Tibial artery (tissue), 4 donors: ENCODE measurements at places on chromosomes 2 and 18.

DNA sequence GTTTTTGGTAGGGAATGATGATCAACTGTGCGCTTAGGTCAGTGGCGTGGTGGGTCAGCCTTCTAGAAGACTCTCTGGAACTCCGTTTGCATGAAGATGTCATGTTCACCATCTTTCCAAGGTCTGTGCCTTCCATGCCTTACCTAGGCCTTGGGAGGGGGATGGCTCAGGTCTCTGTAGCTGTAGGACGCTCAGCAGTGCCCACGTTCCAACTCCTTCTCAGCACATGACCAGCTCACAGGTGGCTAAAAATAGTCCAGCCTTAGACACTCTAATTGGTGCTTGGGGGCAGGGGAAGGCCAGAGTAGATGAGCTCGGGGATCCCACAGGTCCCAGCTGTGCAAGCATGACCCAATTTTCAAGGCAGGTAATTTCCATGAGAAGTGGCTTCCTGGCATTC is 42.3 kb upstream of the TEX51 start:
- no peak overlapping the region for H3K4me3 ChIP-seq
- no peak overlapping the region for H3K27ac ChIP-seq
- no peaks in the 10 kb centered on the region for H3K27me3 ChIP-seq

GRCh38 chr2:101930019-101930418 is 61.7 kb upstream of the IL1R2 start:
- H3K27ac ChIP-seq, result no peak overlapping the region
- H3K27me3 ChIP-seq, result no peaks in the 10 kb centered on the region
- H3K4me3 ChIP-seq, result no peak overlapping the region
- no peaks in the 10 kb centered on the region for H3K4me1 ChIP-seq

DNA sequence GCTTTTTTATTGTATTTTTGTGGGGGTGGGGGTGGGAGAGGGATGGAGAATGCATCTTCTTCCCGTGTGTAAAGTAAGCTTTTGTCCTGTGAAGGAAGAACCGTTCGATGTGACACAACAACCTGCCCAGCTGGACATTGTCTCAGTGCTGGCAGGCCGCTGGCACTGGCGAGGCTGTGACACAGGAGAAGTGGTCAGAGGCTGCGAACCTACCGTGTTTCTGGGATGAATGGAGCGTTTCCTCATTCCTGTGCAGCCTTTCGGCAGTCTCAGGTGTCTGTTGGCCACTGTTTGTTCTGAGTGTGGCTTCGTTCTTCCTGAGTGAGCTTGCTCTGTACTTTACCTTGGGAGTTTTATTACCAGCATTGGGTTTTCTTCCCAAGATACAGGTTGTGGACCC is 8.0 kb downstream of the RAMP1 start:
- H3K4me3 ChIP-seq, result no peak overlapping the region
- H3K27me3 ChIP-seq, result no peaks in the 10 kb centered on the region
- DNase-seq, result peak; percentile 44
- peak overlapping the region; percentile 95 for H3K27ac ChIP-seq
- peaks cover 9% of the 10 kb centered on the region for H3K4me1 ChIP-seq
- no peaks in the 10 kb centered on the region for H3K36me3 ChIP-seq

GRCh38 chr2:140128909-140129308 is 1348.7 kb upstream of the NXPH2 start:
- H3K27ac ChIP-seq, result no peak overlapping the region
- no peaks in the 10 kb centered on the region for H3K27me3 ChIP-seq
- no peaks in the 10 kb centered on the region for H3K36me3 ChIP-seq
- no peaks in the 10 kb centered on the region for H3K4me1 ChIP-seq
- no peak for DNase-seq

GRCh38 chr18:13446610-13447461 is 228.3 kb downstream of the LDLRAD4 start:
- peaks cover 24% of the 10 kb centered on the region for H3K4me1 ChIP-seq
- no peaks in the 10 kb centered on the region for H3K36me3 ChIP-seq
- no peaks in the 10 kb centered on the region for H3K27me3 ChIP-seq
- H3K4me3 ChIP-seq, result no peak overlapping the region
- no peak for DNase-seq

DNA sequence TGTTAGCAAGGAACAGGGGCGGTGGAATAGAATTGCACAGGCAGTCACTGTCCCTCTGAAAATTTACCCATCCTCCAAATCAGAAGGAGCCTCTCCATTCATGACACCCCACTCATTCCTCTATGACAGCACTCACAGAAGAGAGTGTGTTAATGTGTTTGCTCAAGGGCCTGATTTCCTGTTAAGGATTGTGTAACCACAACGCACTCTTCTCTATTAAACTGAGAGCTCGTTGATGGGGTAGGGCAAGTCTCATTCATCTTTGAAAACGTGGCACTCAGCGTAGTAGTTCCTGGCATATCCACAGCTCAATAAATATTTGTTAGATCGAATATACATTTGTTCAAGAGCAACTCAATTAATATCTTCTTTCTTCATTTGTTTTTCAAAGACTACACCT is 106.4 kb downstream of the VAPA start:
- peaks cover 12% of the 10 kb centered on the region for H3K4me1 ChIP-seq
- no peak overlapping the region for H3K4me3 ChIP-seq
- H3K27me3 ChIP-seq, result no peaks in the 10 kb centered on the region
- no peaks in the 10 kb centered on the region for H3K36me3 ChIP-seq

DNA sequence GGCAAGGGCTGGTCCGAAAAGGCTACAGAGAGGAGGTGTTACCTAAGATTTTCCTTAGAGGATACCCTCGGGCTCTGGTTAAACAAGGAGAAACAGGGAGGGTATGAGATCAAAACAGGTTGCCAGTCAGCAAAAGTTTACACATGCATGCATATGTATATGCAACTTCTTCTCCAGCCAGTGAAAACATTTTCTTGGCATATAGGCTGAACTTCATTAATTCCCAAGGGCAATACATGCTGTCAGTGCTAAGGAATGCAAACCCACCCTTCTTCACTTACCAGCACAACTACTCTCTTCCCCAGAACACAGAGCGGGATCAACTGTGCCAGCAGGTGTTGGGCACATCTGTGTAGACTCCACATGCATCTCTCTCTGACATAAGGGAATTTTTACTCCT is 176.0 kb downstream of the GFPT1 start:
- H3K27me3 ChIP-seq, result no peaks in the 10 kb centered on the region
- DNase-seq, result no peak
- no peaks in the 10 kb centered on the region for H3K36me3 ChIP-seq
- H3K4me3 ChIP-seq, result no peak overlapping the region

DNA sequence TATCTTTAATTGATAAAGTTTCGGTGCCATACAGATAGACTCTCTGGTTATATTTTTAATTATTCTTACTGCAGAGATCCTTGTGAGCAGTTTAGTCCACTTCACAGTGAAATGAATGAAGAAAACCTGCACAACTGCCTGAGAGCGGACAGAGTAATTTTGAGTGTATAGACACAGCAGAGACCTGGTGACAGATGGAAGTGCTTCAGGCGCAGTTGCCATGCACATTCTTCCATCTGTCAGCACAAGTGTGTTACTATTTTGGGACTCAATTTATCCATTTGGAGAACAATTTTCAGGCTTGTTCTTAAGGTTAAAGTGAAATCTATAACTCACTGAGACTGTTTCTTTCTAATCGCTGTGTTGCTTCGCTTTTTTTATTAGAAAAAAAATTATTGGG is 147.8 kb upstream of the SPHKAP start:
- no peak overlapping the region for H3K27ac ChIP-seq
- no peaks in the 10 kb centered on the region for H3K36me3 ChIP-seq
- no peaks in the 10 kb centered on the region for H3K27me3 ChIP-seq
- H3K4me1 ChIP-seq, result no peaks in the 10 kb centered on the region
- no peak overlapping the region for H3K4me3 ChIP-seq

GRCh38 chr2:134582547-134582899 is 136.3 kb downstream of the TMEM163 start:
- no peak overlapping the region for H3K27ac ChIP-seq
- H3K36me3 ChIP-seq, result no peaks in the 10 kb centered on the region
- no peak overlapping the region for H3K4me3 ChIP-seq

- H3K27me3 ChIP-seq, result peaks cover 3% of the 10 kb centered on the region
- no peak overlapping the region for H3K4me3 ChIP-seq
- no peak overlapping the region for H3K27ac ChIP-seq
- no peak for DNase-seq
- H3K36me3 ChIP-seq, result no peaks in the 10 kb centered on the region
Observed at GRCh38 chr2:113277474-113278072, 1.1 kb downstream of the PAX8 start.

DNA sequence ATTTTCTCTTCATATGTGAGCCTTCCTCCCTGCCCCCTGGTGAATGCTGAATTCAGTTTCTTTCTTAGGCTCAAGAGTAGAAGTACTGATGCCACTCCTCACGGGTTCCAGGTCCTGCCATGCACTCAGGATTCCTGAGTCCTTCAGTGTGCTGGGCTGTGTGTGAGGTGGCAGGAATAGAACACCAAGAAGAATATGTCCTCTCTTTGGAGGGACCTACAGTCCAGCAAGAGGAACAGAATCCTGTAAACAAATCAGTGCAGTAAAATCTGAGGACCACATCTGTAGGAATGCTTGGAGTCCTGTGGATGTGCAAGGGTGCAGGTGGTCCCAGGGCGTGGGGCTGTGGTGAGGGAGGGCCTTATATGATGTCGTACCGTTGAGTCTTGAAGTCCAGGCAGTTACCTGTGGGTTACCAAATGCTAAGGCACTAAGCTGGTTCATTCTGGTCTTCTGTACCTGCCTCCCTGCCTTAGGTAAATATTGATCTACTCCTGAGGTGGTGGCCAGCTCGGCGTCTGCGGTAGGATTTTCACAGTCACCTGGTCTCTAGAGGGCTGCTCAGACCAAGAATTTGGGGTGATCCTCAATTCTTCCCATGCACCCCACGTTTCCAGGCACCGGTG is 5.5 kb downstream of the ASAP2 start:
- no peaks in the 10 kb centered on the region for H3K27me3 ChIP-seq
- peak overlapping the region; percentile 91 for H3K27ac ChIP-seq
- H3K36me3 ChIP-seq, result no peaks in the 10 kb centered on the region
- peak overlapping the region; percentile 32 for H3K4me3 ChIP-seq
- no peak for DNase-seq

DNA sequence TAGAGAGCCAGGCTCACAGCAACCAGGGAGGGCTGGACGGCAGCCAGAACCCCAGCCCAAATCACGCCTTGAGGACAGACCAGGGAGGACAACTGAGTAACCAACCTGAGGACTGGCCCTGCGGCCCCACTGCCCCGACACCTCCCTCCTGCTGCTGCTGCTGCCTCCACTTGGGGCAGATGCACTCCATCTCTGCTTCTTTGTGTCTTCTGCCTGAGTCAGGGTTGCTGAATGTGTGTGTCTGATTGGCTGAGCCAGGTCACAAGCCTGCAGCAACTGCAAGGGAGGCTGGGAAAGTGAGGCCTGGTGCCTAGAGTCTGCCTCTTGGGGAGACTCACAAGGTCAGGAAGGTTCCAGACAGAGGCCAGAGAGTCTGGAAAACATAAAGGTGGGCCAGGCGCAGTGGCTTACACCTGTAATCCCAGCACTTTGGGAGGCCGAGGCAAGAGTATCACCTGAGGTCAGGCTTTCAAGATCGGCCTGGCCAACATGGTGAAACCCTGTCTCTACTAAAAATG is 83.4 kb downstream of the ZFP36L2 start:
- no peaks in the 10 kb centered on the region for H3K27me3 ChIP-seq
- no peaks in the 10 kb centered on the region for H3K4me1 ChIP-seq
- DNase-seq, result no peak
- H3K27ac ChIP-seq, result no peak overlapping the region
- H3K4me3 ChIP-seq, result no peak overlapping the region

- no peak overlapping the region for H3K4me3 ChIP-seq
- no peaks in the 10 kb centered on the region for H3K4me1 ChIP-seq
- no peaks in the 10 kb centered on the region for H3K36me3 ChIP-seq
- no peak for DNase-seq
Observed at GRCh38 chr2:14148216-14148615, 484.3 kb upstream of the LRATD1 start.

DNA sequence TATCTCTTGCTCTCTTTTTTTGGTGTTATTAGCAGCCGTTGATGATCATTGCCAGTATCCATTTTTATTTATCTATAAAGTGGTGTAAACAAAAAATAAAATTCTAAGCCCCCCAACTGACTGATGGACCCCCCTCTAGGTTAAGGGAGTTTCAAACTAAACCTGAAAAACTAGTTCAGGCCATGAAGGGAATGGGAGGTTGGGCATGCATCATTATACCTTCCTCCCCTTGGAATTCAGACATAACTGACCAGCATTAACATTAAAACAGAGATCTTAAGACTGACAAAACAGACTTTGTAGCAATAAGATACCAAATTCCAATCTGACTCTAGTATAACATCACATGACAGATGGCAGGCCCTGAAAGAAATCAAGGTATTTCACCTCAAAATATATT is 20.2 kb downstream of the RALBP1 start:
- H3K36me3 ChIP-seq, result no peaks in the 10 kb centered on the region
- no peaks in the 10 kb centered on the region for H3K4me1 ChIP-seq
- no peak overlapping the region for H3K27ac ChIP-seq
- H3K27me3 ChIP-seq, result no peaks in the 10 kb centered on the region
- H3K4me3 ChIP-seq, result no peak overlapping the region
- no peak for DNase-seq

- DNase-seq, result no peak
- no peak overlapping the region for H3K4me3 ChIP-seq
- no peaks in the 10 kb centered on the region for H3K4me1 ChIP-seq
- H3K27ac ChIP-seq, result no peak overlapping the region
Observed at GRCh38 chr2:137161250-137161649, 395.9 kb downstream of the THSD7B start.

DNA sequence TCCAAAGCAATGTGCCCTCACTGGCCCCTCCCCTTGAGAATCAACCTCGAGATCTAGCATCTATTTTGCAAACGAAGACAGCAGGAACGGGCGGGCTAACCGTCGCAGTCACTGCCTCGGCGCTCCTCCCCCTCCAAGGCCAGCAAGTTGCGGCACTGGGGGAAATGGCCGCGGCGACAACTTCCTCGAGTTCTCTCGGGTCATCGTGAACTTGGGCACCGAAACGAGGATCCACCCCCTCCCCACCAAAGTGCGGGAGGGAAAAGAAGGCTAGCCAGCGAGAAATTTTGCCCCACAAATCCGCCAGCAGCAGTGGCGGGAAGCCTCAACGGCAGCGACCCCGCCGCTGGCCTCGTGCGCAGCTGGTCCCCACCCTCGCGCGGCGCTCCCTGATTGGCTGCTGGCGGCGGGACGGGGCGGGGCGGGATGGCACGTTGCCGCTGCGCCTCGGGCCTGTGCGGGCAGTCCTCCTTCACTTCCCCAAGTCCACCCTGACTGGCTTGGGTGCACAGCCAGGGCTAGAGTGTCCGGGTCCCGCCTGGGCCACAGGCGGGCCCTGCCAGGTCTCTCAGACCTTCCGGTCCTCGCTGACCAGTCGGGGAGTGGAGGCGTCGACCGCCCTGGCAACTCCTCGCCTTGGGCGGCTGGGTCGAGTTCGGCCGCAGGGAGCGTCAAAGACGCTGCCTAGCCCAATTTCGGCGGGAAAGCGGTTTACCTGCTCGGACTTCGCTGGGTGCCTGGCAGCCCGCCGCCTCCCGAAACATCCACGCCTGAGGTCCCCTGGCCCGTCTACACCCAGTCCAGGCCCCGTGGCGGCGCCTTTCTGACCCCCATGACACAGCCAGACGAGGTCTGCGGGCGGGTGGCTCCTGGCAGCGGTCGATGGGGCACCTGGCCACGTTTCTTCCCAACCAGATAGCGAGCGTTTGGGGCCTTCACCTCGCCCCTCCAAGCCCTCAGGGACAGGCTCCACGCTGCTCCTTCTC is at the start of gene BOLL:
Gene BOLL (minus strand): TSS at position 364 of the 986 bp plus-strand sequence. CDS start 3,469 bp downstream, outside the sequence.
- peak within 1 kb of the TSS; percentile 46 for H3K4me3 ChIP-seq
- H3K27ac ChIP-seq, result no peak within 1 kb of the TSS

- no peak overlapping the region for H3K27ac ChIP-seq
- H3K4me3 ChIP-seq, result no peak overlapping the region
- no peaks in the 10 kb centered on the region for H3K27me3 ChIP-seq
- DNase-seq, result no peak
Observed at GRCh38 chr2:238523158-238524110, 96.7 kb downstream of the ASB1 start.
